ENCODE measurements at places on chromosomes 5 and 9.

GRCh38 chr9:134624621-134625181 lies 16.9 kb upstream of the COL5A1 start:
- DNase-seq, result peak; percentile 63

DNA sequence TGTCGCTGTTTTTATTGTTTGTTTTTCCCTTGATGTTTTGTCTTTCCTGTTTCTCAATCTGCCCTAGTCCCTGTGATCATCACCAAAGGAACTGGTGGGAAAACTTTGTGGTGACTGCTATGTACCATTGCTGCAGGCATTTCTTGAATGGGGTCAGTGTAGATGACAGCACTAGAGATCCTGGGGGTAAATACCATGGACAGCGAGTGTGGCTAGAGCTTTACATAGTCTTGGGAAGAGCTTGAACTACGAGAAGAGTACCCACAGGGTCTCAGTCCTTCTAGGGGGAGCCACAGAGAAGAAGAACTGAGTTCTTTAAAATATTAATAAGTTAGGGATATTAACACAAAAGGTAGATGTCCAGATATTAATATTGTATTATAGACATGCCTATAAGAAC lies 138.8 kb downstream of the PAM start:
- no peak for DNase-seq

GRCh38 chr5:166581826-166582225 lies 1709.6 kb upstream of the WWC1 start:
- DNase-seq, result peak; percentile 24

GRCh38 chr9:13734601-13735000 lies 455.1 kb upstream of the MPDZ start:
- no peak for DNase-seq

DNA sequence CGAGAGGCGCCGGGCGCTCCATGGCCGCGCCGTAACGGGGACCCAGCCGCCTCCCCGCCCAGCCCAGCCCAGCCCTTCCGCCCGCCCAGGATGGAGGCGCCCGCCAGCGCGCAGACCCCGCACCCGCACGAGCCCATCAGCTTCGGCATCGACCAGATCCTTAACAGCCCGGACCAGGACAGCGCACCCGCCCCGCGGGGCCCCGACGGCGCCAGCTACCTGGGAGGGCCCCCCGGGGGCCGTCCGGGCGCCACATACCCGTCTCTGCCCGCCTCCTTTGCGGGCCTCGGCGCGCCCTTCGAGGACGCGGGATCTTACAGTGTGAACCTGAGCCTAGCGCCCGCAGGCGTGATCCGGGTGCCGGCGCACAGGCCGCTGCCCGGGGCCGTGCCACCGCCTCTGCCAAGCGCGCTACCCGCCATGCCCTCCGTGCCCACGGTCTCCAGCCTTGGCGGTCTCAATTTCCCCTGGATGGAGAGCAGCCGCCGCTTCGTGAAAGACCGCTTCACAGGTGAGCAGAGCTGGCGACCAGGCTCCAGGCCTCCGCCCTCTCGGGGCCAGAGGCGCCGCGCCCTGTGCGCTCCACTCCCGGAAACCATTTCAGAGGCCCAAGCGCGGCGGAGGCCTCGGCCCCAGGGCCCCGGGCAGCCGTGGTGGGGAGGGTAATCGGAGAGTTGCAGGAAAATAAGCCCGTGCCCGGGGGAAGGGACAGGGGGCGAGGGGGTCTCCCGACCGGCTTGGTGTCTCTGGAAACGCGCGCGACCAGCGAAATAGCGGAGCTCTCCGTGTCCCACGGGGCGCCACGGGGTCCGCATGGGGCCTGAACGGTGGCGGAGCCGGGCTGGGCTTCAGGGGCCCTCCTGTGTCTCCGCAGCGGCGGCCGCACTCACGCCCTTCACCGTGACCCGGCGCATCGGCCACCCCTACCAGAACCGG lies 496 bp downstream of the TLX3 start:
- DNase-seq, result no peak

DNA sequence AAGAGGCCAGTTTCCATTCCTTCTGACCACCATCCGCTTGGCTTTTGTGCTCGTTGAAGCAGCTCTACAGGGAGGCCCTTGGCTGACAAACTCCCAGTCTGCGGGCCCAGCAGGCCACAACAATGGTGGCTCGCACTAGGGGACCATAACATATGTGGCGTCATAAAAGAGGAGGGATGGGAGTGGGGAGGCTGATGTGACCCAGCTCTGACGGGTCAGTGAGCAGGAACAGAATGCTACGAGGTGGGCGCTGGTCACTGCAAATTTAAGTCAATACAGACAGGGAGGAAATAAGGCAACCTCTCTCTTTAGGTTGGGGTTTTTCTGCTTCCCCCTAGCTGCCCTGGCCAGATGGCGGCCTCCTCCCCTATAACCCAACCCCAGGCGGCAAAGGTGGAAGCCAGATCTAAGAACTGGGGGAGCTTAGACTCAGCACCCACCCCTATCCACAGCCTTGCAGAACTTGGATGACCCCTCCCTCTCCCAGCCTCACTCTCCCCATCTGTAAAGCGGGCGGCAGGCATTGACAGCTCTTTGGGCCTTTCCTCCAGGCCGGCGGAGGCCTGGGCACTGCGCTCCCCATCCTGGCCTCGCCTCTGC lies 778 bp downstream of the FRRS1L start:
- DNase-seq, result no peak

GRCh38 chr9:94882966-94883641 lies 156.6 kb downstream of the AOPEP start:
- no peak for DNase-seq

GRCh38 chr5:173549644-173550043 lies 66.8 kb downstream of the BOD1 start:
- no peak for DNase-seq

GRCh38 chr5:148364343-148364742 lies 19.4 kb upstream of the FBXO38 start:
- DNase-seq, result no peak

DNA sequence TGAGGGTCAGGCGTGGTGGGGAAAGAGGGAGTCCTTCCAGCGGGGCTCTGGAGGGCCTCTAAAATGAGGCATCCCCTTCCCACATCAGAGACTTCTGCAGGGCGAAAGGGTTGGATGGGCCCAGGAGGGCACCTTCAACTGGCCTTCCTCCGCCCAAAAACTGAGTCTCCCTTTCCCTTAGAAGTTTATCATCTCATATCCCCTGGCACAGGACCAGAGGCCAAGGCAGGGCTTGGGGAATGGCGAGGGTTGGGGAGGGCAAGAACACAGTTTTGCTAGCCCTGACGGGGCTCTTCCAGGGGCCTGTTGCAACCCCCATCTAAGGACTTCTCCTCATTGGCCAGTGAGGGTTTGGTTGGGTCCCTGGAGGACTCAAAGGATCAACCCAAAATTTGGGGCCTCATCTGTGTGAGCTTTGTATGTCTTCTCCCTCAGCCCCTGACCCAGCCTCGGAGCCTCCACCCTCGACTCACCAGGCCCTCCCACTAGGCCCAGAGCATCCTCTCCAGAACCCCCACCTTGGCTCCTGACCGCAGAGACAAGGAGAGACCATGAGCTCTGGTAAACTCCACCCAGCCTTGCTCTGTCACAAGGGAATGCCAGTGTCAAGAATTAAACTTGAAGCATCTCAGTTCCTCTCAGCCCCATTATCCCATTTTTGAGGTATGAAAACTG lies 24.1 kb downstream of the AQP7 start:
- DNase-seq, result no peak

DNA sequence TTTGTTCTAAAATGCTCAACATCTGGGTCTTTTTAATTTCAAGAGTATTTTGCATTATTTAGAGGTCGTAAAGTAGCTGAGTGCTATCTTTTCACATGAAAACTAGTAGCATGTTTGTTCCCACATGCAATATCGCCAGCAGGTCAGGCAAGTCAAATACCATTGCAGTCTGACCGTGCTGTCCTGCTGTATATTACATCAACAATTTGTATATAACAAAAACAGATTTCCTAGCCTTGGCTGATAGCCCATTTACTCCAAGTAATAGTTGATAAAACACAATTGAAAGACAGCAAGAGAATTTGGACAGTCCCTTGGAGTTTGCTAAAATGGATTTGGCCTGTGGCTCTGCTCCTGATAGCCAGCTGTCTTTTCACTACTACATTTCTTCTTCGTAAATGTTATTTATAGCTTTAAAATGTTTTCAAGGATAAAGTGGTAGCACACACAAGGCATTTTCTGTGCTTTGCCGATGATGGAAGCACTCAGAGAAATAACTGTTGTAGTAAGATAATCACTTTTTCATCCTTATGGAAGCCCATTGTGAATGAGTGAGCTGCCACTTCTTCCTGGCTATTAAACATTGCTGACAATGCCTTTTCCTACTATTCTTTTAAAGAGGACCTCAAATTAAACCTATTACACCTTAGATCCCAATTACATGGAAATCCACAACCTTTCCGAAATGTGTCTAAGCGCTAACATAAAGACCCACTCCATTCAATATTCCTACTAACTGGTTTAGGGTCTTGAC lies 992.1 kb downstream of the MAT2B start:
- DNase-seq, result peak; percentile 13

GRCh38 chr9:80968611-80969010 lies 720.7 kb downstream of the TLE1 start:
- DNase-seq, result peak; percentile 81

GRCh38 chr5:124895236-124895635 lies 148.8 kb upstream of the ZNF608 start:
- DNase-seq, result no peak

DNA sequence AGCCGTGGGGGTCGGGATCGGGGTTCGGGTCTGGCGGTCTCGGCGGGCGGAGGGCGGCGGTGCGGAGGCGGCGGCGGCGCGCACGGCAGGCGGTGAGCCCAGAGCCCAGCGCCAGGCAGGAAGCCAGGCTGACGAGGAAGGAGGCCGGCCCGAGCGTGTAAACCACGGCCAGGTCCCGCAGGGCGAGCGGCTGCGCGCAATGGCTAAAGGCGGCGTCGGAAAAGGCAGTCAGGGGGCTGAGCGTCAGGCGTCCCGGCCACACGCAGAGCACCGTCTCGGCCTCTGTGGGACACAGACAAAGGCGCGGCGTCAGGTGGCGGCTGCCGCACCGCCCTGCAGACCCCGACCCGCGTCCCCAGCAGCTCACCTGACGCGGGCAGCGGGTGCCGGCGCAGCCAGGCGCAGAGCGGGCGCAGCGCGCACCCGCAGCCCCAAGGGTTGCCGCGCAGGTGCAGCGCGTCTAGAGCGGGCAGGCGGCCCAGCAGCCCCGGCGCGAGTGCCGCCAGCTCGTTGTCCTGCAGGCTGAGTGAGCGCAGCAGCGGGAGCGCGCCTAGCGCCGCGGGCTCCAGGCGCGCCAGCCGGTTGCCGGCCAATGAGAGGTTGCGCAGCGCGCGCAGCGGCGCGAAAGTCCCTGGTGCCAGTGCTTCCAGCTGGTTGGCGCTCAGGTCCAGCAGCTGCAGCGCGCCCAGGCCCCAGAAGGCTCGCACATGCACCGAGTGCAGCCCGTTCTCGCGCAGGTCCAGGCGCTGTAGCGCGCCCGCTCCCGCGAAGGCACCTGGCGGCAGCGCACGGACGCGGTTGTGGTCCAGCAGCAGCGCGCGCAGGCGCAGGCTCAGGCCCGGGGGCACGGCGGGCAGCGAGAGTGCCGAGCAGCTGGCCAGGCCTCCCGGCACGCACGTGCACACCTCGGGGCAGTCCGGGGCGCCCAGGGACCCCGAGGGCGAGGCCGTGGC lies 671 bp downstream of the LRRC26 start:
- DNase-seq, result no peak

DNA sequence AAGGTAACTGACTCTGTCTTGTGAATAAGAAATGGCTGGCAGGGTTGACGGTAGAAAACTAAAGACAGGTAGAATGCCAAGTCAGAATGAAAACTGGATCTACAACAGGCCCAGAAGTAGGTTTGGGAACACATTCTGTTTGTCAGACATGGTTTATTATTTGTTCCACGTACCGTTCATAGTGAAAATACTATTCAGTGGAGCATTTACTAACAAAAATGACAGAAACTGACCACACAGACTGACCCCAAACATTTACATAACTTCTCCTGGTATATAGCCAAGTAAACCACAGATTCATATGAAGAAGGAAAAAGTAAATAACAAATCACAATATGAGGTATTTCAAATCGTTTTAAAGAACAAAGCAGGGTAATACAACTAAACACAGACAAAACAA lies 73.7 kb downstream of the SLC38A9 start:
- DNase-seq, result peak; percentile 28

DNA sequence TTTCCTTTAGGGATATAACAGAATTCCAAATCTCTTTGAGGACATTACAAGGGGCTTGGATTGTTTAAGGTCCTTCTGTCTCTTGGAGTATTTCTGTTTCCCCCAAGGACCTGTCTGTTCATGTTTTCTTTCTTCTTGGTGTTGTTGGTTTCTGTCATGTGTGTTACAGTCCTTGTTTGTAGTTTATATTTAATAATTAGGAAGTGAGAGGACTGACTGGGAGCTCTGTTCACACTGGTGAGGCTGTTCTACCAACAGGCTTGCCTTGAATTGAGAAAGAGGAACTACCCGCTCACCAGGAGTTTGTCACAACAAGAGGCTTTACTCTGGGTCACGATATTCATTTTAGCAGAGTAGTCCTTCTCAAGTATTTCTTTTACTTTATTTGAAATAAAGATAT lies 119.2 kb upstream of the SV2C start:
- no peak for DNase-seq

DNA sequence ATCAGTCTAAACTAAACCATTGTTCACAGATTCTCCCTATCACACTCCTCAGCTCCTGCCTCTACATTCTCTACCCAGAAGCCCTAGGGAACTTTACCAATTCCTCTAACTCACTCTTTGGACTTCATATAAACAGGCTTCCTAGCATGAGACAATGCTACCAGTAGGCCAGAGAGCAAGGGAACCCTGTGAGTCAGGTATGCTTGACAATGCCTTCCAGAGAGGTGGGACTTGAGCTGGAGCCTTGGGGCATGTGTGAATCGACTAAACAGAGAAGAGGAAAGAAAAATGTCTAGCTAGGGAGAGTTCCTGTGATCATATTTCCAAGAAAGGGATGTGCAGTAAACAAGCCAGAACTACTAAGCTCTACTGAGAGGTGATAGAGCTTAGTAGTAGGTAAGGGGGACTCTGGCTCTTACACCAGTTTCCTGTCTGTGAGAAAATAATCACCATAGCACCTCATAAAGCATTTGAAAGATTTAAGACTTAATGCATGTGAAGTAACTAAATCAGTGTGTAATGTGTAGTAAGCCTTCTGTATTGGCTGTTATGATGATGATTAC lies 6.4 kb upstream of the RFK start:
- DNase-seq, result no peak

DNA sequence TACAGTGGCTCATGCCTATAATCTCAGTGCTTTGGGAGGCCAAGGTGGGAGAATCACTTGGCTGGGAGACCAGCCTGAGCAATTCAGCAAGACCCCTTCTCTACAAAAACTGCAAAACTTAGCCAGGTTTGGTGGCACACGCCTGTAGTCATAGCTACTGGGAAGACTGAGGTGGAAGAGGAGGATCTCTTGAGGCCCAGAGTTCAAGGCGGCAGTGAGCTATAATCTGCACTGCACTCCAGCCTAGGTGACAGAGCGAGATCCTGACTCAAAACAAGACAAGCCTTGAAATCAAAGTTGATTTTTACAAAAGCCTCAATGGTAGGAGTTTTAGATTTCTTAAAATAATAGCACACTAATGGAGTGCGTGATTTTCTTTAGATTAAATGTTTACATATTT lies 14.6 kb downstream of the UBE2D2 start:
- no peak for DNase-seq
